IPS DF 19.7 (cell line): ENCODE measurements at places on chromosomes 13 and 19.

GRCh38 chr13:59746291-59746962 lies 417.3 kb downstream of the DIAPH3 start:
- DNase-seq, result no peak

DNA sequence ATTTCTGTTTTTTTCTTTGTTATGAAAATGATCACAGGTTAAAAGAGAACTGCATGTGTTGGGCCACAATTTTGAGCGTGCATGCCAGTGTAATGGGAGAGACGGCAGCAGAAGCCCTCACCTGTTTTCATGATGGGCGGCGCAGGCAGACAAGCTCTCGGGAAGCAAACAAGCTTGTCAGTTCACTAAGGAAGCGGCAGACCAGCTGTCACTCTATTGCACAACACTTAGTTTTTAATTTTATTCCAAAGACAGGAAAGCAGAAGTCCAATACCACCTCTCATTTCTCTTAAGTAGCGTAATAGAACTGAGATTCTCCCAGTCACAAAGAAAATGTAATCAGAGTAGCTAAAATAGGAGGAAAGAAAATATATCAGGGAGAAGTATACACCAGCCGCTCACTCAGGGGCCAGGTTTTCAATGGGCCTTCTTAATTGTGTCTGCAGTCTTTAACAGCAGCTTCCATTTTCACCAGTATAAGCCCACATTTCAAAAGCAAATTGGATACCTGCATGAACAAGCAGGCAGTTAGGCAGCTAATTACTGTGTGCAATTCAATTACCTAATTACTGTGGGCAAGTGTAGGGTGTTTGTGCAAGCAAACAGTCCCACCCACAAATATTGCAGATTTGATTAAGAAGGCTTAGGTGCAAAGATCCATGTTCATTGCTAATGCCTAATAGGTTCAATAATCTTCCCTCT lies 711.4 kb downstream of the DIAPH3 start:
- no peak for DNase-seq

DNA sequence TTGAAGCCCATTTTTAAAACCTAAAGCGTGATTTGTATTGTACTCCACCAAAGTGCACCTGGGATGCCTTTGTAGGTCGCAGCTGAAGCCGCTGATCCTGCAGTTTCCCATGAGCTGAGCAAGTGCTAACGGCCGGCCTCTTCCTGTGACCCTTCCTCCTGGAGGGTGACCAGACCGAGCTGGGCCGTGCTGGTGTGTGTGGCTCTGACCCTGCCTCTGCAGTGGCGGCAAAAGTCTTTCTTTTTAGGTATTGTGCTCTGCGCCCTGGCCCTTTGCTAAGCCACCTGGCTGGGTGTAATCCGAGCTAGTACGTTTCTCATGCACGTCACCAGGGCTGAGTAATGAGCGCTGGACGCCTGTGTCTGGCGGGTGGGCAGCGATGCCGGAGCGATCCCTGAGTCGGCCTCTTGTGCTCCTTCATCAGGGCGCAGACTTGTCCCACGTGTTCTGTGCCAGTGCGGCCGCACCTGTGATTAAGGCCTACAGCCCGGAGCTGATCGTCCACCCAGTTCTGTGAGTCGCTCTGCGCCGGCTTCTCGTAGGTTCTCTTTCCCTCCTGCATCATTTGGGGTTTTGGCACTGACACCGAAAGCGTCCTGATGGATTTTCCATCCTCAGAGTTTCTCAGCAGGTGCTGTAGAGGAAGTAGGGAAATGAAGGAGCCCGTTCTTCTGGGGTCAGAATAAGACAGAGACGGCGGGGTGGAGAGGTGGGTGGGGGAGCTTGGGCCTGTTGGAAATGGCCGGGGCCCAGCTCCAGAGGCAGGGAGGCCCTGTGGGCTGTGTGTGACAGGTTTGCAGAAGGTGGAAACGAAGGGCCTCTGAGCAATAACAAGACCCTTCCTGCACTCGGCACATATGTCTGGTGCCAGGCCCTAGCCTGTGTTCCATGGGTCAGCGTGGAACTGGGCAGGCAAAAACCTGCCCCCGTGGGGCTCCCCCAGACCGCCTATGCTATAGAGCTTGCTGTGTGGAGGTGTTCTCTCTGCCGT lies 9.7 kb downstream of the NAXD start:
- DNase-seq, result no peak

DNA sequence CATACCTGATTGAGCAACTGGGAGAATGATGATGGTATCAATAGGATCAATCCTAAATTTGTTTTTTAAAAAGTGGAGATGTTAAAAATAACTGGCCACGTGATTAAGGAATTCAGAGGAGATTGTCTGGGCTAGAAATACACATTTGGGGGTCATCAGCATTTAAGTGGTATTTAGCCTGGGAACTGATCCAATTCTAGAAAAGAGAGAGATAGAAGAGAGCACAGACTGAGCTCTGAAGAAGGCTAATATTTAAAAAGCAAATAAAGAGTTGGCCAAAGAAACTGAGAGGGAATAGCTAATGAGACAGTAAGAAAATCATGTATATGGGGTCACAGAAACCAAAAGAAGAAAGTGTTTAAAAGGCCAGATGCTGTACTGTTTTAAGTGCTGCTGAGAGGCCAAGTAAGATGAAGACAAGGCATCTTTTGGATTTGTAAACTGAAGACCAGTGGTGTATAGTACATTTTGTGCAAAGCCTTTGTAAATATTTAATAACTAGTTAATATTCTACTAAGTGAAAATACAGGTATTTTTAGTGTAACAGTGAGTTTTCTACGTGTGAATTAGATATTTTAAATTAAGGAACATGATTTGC lies 40.2 kb downstream of the UBL3 start:
- no peak for DNase-seq

DNA sequence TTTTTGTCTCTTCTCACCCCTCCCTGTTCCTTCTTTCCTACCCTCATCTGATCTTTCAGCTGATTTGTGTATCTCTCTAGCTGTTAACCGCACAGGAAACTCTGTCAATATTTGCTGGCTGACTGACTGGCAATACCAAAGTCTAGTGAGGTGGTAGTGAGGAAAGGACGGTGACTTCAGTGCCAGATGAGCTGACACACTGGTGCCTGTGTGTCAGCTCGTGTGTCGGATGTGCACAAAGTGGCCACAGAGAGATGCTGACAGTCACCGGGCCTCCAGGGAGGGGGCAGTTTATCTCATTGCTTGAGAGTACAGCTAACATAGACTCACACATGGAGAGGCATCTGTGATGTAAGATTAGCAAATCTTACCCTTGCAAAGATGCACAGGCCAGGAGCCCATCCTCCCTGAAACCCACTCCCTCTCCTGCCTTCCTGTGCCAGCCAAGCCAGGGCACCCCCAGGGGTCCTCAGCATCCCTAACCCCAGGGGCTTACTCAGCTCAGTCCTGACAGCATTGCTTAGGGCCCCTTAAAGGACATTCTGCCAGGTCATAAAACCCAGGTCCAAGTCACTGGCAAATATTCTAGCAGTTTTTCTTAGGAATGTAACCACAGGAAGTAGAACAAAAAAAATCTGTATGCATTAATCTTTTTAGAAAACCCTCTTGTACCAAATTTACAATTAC lies 80.2 kb downstream of the SHISA2 start:
- no peak for DNase-seq

- DNase-seq, result no peak
Observed at GRCh38 chr19:53541971-53542370, 4.0 kb downstream of the ZNF331 start.

DNA sequence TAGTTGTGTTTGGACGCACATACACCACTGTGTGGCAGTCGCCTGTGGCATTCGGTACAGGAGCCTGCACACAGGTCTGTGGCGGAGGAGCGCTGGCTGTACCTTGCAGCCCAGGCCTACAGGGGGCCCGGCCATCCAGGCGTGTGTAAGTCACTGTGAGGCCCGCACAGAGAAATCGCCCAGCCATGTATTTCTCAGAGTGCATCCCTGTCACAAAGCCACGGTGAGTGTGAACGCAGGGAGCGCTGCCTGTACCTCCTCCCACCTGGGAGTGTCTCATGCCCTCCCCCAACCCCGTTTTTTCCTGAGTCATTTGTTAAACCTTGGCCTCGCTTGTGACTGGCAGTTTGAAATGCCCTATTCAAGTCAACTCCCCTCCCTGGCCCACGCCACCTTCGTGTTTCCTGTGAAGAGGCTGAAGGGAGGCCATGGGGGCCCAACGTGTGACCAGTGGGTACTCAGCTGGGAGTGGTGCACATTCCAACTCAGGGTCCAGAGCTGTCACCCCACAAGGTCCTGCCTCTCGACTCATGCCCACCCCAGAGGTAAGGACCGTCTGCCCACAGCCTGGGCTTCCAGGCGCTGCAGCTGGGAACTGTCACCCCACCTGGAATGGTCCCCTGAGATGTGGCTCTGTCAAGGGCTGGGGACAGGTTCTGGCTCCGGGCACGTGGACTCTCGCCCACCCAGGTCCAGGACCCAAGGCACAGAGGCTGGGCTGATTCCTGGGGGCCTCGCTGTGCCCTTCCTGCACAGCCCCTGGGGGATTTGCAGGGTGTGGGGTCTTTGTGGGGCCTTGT lies 11.6 kb upstream of the RASA3 start:
- no peak for DNase-seq

- no peak for DNase-seq
Observed at GRCh38 chr19:20235156-20235555, 68.1 kb downstream of the ZNF486 start.

GRCh38 chr13:113321546-113321945 lies 24.5 kb downstream of the LAMP1 start:
- DNase-seq, result no peak

- no peak for DNase-seq
Observed at GRCh38 chr19:38974624-38975213, 823 bp downstream of the FBXO17 start.
